ENCODE measurements at places on chromosomes 12 and 14.

GRCh38 chr14:60721326-60722106 is 2.6 kb downstream of the SIX4 start:
- DNase-seq = peak; percentile 38

GRCh38 chr14:103518422-103519042 is 4.1 kb downstream of the CKB start:
- DNase-seq = peak; percentile 71

DNA sequence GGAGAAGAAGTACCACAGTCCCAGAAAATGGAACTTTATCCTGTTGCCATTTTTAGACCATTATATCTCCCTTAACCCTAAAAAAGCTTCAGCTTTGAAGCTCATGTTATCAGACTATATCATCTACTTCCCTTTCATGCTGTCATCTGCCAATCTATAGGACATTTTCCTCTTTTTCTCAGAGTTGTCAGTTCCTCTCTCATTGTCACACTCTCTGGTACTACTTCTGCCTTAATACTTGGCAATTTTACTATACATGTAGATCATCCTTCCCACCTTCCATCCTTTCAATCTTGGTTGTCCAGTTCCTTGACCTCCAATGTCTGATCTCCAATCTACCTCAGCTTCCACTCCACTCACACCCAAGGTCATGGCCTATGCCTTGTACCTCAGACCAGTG is 57.4 kb downstream of the SLC15A5 start:
- DNase-seq = no peak

GRCh38 chr12:85688837-85689236 is 147.4 kb downstream of the RASSF9 start:
- no peak for DNase-seq

- DNase-seq = no peak
Observed at GRCh38 chr14:28760431-28760996, 6.1 kb upstream of the FOXG1 start.

GRCh38 chr12:981961-982360 is 9.1 kb upstream of the ERC1 start:
- DNase-seq = no peak

GRCh38 chr12:124247331-124247730 is 47.6 kb upstream of the RFLNA start:
- no peak for DNase-seq

DNA sequence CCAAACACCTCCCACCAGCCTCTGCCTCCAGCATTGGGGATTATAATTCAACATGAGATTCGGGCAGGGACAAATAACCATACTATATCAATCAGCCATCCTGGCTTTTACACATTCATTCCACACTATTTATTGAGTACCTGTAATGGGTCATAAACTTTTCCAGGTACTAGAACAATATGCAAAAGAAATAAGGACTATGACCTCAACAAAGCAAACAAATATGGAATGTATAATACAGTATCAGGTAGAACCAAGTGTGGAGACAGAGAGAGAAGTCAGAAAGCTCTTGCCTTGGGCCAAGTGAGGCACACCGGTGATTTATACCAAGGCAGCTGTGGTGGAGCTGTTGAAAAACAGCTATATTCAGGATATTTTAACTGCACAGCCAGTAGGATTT is 116.3 kb downstream of the TSPAN8 start:
- DNase-seq = no peak

- peak; percentile 28 for DNase-seq
Observed at GRCh38 chr12:48980953-48981756, 3.0 kb downstream of the WNT1 start.

GRCh38 chr12:80056845-80057244 is 42.5 kb upstream of the OTOGL start:
- no peak for DNase-seq

DNA sequence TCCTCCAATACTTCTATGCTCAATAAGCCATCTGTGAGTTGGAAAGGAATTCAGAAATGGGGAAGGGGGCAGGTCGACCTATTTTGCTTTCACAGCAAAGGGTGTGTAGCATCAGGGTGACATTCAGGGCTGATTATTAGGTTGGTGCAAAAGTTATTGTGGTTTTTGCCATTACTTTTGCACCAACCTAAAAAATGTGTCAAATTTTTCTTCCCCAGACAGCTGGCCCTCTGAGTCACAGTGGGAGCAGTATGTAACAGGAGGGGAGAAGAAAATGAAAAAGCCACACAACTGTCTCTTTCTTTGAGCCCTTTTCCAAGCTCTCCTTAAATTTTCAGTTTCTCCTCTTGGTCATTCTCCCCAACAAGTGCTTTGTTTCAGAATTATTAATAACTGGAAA is 47.1 kb upstream of the GZMB start:
- DNase-seq = no peak

- DNase-seq = no peak
Observed at GRCh38 chr12:122984612-122985337, 4.3 kb downstream of the ARL6IP4 start.

GRCh38 chr12:105706973-105707334 is 376.5 kb downstream of the C12orf75 start:
- no peak for DNase-seq

DNA sequence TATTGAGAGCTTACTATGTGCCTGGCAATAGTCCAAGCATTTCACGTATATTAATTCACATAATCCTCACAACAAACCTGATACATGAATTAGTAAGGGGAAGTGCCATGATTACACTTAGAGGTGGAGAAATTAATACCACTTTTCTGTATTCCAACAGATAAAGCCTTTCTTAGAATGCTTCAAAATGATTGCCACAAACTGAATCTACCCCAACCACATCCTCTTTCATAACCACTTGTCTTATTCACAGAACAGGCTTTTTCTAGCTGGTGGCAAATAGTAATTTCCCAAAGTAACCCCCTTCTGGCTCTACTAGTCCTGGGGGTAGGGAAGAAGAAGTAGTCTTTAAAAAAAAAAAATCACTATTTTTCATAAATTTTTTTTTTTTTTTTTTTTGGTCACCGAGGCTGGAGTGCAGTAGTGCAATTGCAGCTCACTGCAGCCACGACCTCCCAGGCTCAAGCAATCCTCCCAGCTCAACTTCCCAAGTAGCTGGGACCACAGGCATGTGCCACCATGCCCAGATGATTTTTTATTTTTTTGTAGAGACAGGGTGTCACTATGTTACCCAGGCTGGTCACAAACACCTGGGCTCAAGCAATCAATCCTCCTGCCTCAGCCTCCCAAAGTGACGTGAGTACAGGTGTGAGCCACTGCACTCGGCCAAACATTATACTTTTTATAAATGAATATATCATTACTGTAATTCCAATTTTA is 59.0 kb upstream of the ARID2 start:
- DNase-seq = no peak

DNA sequence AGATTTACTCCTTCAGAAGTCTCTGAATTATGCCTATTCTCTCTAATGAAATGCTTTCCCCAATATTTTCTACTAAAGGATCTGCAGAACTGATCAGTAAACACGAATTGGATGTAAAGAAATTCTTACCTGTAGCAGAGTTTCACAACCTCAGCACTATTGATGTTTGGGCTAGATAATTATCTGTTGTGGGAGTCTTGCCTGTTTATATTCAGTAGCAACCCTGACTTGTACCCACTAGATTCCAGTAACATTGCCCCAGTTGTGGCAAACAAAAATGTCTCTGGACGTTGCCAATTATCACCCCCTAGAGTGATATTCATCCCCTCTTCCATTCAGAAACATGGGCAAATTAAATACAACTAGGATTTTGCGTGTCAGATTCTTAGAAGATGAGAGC is 156.8 kb upstream of the TMTC2 start:
- no peak for DNase-seq

- peak; percentile 66 for DNase-seq
Observed at GRCh38 chr12:110689281-110690126, 589 bp upstream of the HVCN1 start.

- DNase-seq = no peak
Observed at GRCh38 chr14:34632411-34632978, 2.5 kb upstream of the SNX6 start.

- no peak for DNase-seq
Observed at GRCh38 chr14:59422069-59422881, 42.9 kb downstream of the GPR135 start.

- peak; percentile 10 for DNase-seq
Observed at GRCh38 chr14:66944872-66945271, 244.4 kb upstream of the GARIN2 start.

All from activated CD4-positive, alpha-beta T cell treated with anti-CD3 and anti-CD28 coated beads, Interleukin-2, amount 50 U/mL, for 48 hours (primary cell).